Activated naive CD8-positive, alpha-beta T cell treated with anti-CD3 and anti-CD28 coated beads, Interleukin-2, amount 10 ng/mL, durations not matched to agents 7 days and 5 days (primary cell): ENCODE measurements at places on chromosomes 4 and X. TPM values are rescaled to one million over a fixed set of nuclear protein-coding genes. Genes with fewer than 3 reads are reported as not detected.

The SERPINA7 gene
- total RNA-seq: not detected

The HSFX4 gene
- not detected for total RNA-seq

The POLN gene
- 3.2 TPM for total RNA-seq

The NKX3-2 gene
- total RNA-seq: not detected

The TEX13D gene
- not detected for total RNA-seq

The POF1B gene
- not detected for total RNA-seq

The GIMD1 gene
- not detected for total RNA-seq

DNA sequence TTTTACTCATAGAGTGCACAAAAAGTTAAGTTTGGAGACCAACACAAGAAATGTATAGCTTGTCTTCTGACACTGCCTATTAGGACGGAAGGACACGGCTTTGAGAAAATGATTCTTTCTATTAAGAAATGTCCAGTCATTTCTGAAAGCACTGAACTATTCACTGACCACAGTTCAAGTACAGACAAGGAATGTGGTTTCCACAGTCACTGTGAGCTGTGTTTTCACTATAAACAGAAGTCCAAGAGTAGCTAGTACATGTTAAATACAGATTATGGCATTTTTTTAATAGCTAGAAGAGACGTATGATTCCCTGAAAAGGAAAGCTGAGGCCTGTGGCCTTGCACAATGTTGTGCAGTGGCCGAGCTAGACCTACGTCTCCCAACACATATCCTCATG, 115.1 kb upstream of the GPM6A start:
- no peak overlapping the region for H3K4me3 ChIP-seq
- no peak overlapping the region for H3K27ac ChIP-seq
- DNase-seq: no peak
- H3K27me3 ChIP-seq: no peaks in the 10 kb centered on the region

GRCh38 chrX:67346667-67347066, 197.2 kb upstream of the AR start:
- no peak overlapping the region for H3K4me3 ChIP-seq
- DNase-seq: no peak
- no peaks in the 10 kb centered on the region for H3K4me1 ChIP-seq
- H3K36me3 ChIP-seq: no peaks in the 10 kb centered on the region
- H3K27me3 ChIP-seq: no peaks in the 10 kb centered on the region

GRCh38 chrX:1323315-1323714, 13.3 kb upstream of the IL3RA start:
- DNase-seq: peak; percentile 59
- H3K4me1 ChIP-seq: peaks cover 10% of the 10 kb centered on the region
- no peaks in the 10 kb centered on the region for H3K36me3 ChIP-seq
- peaks cover 7% of the 10 kb centered on the region for H3K27me3 ChIP-seq

DNA sequence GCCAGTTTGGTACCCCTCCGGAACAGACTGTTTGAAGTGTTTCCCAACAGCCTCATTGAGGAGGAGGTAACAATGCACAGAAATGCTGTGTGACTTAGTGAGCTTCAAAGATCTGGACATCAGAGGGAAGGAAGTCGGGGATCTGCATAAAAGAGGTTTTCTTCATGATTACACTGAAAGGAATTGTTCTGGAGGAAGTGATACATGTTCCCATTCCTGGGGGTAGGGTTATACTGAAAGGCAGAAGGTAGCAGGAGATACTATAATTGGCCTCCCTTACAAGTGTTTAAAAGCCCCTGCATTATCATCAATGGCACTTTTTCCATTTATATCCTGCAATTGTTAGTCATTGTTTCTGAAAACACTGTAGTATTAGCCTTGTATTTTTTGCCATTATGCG, 94.0 kb upstream of the DKK2 start:
- H3K4me3 ChIP-seq: no peak overlapping the region
- H3K27me3 ChIP-seq: no peaks in the 10 kb centered on the region
- no peak overlapping the region for H3K27ac ChIP-seq
- H3K4me1 ChIP-seq: no peaks in the 10 kb centered on the region
- no peaks in the 10 kb centered on the region for H3K36me3 ChIP-seq

- H3K27me3 ChIP-seq: no peaks in the 10 kb centered on the region
- H3K27ac ChIP-seq: no peak overlapping the region
- H3K36me3 ChIP-seq: no peaks in the 10 kb centered on the region
- H3K4me3 ChIP-seq: no peak overlapping the region
- no peak for DNase-seq
Observed at GRCh38 chr4:23476515-23477090, 413.2 kb downstream of the PPARGC1A start.

- no peak overlapping the region for H3K4me3 ChIP-seq
- no peaks in the 10 kb centered on the region for H3K36me3 ChIP-seq
- H3K27ac ChIP-seq: no peak overlapping the region
- no peaks in the 10 kb centered on the region for H3K4me1 ChIP-seq
- no peaks in the 10 kb centered on the region for H3K27me3 ChIP-seq
Observed at GRCh38 chr4:162015090-162015489, 148.7 kb downstream of the FSTL5 start.
